ENCODE measurements at places on chromosomes 13 and 19.

- DNase-seq = no peak
Measured at GRCh38 chr19:28864577-28865042, 348.3 kb downstream of the UQCRFS1 start.

DNA sequence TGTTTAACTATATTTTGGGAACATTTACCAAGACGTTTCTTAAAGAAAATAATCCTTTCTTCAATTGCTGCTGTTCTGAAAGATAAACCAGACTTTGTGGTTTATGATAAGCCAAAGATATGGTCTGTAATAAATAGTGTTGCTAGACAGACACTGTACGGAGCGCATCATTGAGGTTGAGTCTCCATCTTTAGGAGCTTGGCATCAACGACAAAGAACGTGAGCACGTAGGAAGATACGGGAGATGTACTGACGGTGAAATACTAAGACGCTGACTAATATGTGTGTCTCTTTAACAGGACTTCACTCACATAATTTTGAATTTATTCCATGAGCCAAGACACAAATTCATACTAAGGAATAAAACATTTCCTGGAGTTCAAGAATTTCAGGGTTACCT is 16.2 kb downstream of the TEX29 start:
- no peak for DNase-seq

GRCh38 chr13:44561351-44561750 is 14.8 kb downstream of the TSC22D1 start:
- no peak for DNase-seq

GRCh38 chr13:97390941-97391600 is 42.9 kb upstream of the RAP2A start:
- DNase-seq = no peak

- no peak for DNase-seq
Measured at GRCh38 chr19:8361921-8362793, 1.8 kb upstream of the ANGPTL4 start.

Data from endodermal cell (in vitro differentiated cells).